ENCODE measurements at places on chromosomes 7 and 10.

DNA sequence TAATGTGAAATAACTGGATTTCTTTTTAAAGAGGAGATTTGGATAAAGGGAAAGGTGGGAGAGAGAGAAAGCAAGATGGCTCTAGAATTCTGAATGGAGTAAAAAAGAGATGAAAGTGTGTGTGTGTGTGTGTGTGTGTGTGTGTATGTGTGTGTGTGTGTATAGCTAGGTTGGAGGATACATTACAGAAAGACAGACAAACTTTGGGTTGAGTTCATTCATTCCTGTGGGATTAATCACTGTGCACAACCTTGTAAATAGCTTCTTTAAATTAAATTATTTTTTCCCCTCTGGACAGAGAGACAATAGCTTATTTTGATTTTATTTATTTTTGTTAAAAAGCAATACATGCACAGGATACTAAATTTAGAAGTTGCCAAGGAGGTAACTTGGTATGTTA lies 7.5 kb downstream of the ASB4 start:
- DNase-seq: no peak

DNA sequence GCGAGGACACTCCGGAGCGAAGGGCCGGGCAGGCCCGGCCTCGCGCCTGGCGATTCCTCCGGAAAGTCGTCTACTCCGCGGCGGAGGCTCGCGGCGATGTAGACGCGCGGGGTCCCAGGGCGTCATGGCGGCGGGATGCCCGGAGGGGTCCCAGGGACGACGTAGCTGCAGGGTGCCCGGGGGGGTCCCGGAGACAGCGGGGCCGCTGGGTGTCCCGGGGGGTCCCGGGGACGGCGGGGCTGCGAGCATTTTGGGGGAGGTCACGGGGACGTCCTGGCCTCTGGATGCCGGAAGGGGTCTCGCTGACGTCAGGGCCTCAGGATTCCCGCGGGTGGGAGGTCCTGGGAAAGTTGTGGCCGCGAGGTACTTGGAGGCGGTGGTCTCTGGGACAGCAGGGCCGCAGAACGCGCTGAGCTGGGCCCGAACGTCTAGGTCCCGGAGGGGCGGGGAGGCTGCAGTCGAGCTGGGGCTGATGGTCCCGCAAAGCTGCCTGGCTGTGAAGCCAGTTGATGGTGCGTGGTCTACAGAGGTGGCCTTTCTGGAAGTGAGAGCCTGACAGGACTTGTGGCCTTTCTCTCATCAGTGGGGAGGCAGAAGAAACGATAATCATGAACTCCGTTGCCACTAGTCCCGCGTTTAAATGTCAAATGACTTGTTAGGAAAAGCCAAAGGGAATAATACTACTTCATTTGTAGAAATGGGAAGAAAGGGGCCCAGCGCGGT lies 637 bp downstream of the HSPA14 start:
- peak; percentile 23 for DNase-seq

DNA sequence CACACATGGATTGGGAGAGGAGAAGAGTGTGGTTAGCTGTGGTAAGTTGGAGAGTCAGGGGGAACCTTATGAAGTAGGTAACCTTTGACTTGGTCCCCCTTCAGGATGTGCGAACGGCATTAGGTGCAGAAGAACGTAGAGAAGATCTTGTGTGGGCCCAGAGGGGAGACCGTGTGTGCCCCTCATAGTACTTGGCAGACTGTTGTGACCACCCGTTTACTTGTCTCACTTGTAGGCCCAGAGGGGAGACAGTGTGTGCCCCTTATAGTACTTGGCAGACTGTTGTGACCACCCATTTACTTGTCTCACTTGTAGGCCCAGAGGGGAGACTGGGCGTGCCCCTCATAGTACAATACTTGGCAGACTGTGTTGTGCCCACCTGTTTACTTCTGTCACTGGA lies 2.6 kb downstream of the GTPBP4 start:
- DNase-seq: no peak

- DNase-seq: no peak
These were observed 598.8 kb downstream of the SUGCT start for GRCh38 chr7:40733578-40733977.

- peak; percentile 53 for DNase-seq
These were observed 108.1 kb downstream of the GRID1 start for GRCh38 chr10:86258499-86258898.

GRCh38 chr10:59839576-59839975 lies 66.8 kb downstream of the CCDC6 start:
- DNase-seq: peak; percentile 36

- peak; percentile 96 for DNase-seq
These were observed 22.2 kb upstream of the SRGN start for GRCh38 chr10:69065406-69066361.

GRCh38 chr7:155084969-155085368 lies 14.8 kb downstream of the HTR5A start:
- no peak for DNase-seq

GRCh38 chr7:4711634-4712033 lies 29.5 kb downstream of the FOXK1 start:
- DNase-seq: no peak

DNA sequence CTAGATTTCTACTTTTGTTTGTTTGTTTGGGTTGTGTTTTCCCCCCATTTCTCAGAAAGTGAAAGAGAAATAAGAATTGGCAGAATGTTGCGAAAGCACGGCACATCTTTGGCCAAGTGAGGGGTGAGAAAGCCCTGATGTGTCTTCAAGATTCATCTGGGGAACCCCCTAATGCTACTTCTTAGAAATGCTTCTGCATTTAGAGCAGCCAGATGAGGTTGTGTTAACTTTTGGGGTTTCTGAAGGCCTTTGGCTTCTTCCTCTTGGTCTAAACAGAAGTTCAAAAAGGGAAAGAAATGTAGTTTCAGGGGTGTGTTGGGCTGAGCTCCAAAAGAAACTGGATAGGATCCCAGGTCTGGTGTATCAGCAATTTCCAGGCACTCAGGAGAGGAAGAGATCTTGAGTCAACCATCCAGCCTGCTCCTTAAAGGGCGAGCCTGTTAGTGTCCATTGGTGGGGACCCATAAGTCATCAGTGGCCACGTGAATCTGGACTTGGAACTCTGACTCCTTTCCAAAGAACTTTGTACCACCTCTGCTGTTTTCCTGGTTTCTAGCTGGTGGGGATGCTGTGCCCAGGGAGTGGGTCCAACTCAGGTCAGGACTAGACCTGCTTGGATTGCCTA lies 6.5 kb downstream of the DUSP5 start:
- peak; percentile 97 for DNase-seq

- no peak for DNase-seq
These were observed 471.0 kb downstream of the GFRA1 start for GRCh38 chr10:115801992-115802391.

- no peak for DNase-seq
These were observed 128.6 kb upstream of the PTPRZ1 start for GRCh38 chr7:121744319-121744718.

- DNase-seq: no peak
These were observed 96.1 kb downstream of the PROSER2 start for GRCh38 chr10:11919271-11919670.

DNA sequence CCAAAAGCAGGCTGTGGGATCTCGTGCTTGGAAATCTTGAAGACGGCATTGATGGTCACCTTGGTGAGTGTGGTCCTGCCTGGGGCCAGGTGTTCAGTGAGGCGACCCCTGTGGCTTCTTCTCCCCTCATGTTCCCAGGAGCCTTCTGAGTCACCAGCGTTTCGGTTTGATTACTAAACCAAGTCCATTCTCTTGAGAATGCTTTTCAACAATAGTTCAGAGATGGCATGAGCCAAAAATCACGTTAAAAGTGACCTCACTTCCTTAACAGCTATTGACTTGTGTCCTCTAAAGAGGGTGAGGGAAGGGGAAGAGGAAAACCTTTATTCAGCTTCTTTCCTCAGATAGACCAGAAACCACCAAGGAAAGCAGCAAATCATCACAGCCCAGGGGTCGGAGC lies 315.2 kb downstream of the GATA3 start:
- no peak for DNase-seq

- DNase-seq: no peak
These were observed 201.5 kb downstream of the DNAJB6 start for GRCh38 chr7:157538321-157538720.

DNA sequence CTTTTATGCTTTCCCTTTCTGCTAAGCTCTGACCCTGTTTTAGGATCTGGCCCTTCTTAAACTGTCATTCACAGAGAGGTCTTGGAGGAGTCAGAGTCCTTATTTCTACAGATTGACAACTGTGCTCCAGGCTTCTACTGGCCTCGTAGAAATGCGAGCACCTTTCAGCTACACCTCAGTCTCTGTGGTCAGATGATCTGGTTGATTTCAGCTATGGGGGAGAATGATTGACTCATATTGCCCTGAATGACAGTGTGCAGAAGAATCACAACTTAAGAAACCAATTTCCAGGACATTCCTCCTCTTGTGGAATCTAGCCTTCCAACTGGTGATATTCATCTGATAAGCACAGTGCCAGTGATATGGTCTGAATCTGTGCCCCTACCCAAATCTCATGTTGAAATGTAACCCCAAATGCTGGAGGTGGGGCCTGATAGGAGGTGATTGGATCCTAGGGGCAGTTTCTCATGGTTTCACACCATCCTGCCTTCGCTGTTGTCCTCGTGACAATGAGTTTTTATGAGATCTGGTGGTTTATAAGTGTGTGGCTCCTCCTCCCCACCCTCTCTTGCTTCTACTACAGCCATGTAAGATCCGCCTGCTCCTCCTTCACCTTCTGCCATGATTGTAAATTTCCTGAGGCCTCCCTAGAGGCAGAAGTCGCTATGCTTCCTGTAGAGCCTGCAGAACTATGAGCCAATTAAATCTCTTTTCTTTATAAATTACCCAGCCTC lies 14.0 kb upstream of the CYP3A7 start:
- no peak for DNase-seq

DNA sequence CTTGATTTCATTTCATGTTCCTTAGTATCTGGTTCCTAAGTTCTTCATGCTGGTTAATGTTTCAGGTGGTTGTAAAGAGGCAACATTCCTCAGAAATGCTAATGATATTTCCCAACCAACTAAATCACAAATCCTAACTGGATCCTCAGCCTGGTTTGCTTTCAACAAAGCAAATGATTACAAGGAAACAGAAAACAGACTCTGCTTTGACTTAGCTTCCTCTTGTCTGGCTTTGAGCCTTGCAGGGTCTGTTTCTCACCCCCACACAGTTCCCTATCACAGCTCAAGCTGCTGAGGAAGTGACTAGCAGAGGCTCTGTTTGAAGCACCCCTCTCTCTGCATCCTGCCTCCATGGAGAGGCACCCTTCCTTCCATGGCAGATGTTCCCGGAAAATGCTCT lies 130.2 kb upstream of the CTTNBP2 start:
- no peak for DNase-seq

- DNase-seq: no peak
These were observed 6.6 kb downstream of the C10orf90 start for GRCh38 chr10:126663880-126664279.

DNA sequence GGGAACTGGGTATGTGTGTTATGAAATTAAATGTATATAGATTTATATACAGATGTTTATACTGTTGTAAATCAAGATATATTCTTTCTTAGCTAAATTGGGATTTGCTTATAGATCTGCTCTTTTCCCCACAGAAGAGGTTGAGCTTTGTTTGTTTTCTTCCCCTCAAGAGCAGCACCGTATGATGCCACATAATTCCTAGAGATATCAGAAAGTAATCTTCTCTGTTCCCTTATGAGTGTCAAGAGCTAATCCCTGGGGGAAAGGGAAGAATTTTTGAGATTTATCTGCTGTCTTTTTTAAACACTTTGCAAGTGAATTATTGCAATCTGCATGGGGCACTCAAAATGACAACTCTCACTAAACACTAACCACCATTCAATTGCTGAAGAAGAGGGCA lies 68.7 kb upstream of the SP4 start:
- DNase-seq: no peak

DNA sequence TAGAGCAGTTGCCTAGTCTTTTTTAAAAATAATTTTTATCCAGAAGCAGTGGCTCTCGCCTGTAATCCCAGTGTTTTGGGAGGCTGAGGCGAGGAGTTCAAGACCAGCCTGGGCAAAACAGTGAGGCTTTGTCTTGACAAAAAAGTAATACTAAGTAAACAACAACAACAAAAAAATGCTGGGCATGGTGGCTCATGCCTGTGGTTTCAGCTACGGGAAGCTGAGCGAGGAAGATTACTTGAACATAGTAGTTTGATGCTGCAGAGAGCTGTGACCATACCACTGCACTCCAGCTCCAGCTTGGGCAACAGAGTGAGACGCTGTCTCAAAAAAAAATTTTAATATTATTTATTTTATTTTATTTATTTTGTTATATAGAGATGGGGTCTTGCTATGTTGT lies 31.3 kb upstream of the TPST1 start:
- no peak for DNase-seq

- DNase-seq: no peak
These were observed 55.5 kb downstream of the TACR2 start for GRCh38 chr10:69361303-69361614.

DNA sequence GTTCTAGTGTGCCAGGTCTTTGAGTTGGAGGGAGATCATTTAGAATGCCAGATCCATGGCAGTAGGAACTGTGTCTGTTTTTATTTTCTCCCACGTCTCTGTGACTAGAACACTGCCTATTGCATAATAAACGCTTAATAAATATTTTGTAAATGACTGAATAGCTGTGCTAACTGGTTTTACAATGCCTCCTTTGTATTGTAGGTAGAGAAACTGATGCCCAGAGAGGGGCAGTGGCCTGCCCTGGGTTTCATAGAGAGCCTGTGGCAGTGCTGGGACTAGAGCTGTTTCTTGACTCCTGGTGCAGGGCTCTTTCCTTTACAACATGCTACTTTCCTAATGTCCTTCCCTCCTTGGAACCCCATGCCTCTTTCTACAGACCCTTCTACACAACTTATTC lies 2.5 kb downstream of the TAS2R5 start:
- no peak for DNase-seq

GRCh38 chr10:105354010-105354409 lies 712.9 kb downstream of the SORCS3 start:
- no peak for DNase-seq
